ENCODE measurements at places on chromosomes 5 and 9. TPM values are rescaled to one million over a fixed set of nuclear protein-coding genes. Genes with fewer than 3 reads are reported as not detected.

The STPG3 gene
- total RNA-seq = 0.99 TPM

The FRRS1L gene
- total RNA-seq = not detected

The RASGEF1C gene
- not detected for total RNA-seq

The MSH3 gene
- 21.0 TPM for total RNA-seq

The CORO2A gene
- 0.92 TPM for total RNA-seq

The DEPDC1B gene
- 20.5 TPM for total RNA-seq

The MLANA gene
- not detected for total RNA-seq

The NRARP gene
- 12.9 TPM for total RNA-seq

The MARCOL gene
- total RNA-seq = not detected

The GAPT gene
- not detected for total RNA-seq

The INSL4 gene
- not detected for total RNA-seq

The KIF3A gene
- total RNA-seq = 44.2 TPM

The DOCK8 gene
- total RNA-seq = 121 TPM

The FBXO10 gene
- total RNA-seq = 2.7 TPM

The RC3H2 gene
- total RNA-seq = 39.7 TPM

The PCDHGA5 gene
- total RNA-seq = 0.19 TPM

The SHOC1 gene
- total RNA-seq = not detected

The SLC6A19 gene
- total RNA-seq = not detected

The RASGRF2 gene
- 21.1 TPM for total RNA-seq

The ARL10 gene
- 18.1 TPM for total RNA-seq

The KIF4B gene
- 0.07 TPM for total RNA-seq

The LCN6 gene
- total RNA-seq = not detected

The PCDHGB6 gene
- total RNA-seq = 0.14 TPM

The SYK gene
- 0.05 TPM for total RNA-seq

The SLC6A18 gene
- not detected for total RNA-seq

The SPAAR gene
- not detected for total RNA-seq

The EMB gene
- 56.3 TPM for total RNA-seq

The CCNI2 gene
- total RNA-seq = 42.7 TPM

The CDC42SE2 gene
- 96.2 TPM for total RNA-seq

The FUT7 gene
- total RNA-seq = 0.09 TPM

The C5 gene
- total RNA-seq = 1.5 TPM

The ARHGEF37 gene
- 1.5 TPM for total RNA-seq

The SLC22A4 gene
- total RNA-seq = 1.1 TPM

The CATSPER3 gene
- total RNA-seq = 0.64 TPM

The GTF3C4 gene
- 19.4 TPM for total RNA-seq

The STC2 gene
- 41.0 TPM for total RNA-seq

The ANKRD33B gene
- total RNA-seq = 21.7 TPM

The PURA gene
- total RNA-seq = 12.0 TPM

The LCN1 gene
- total RNA-seq = not detected

The PCDHGB4 gene
- total RNA-seq = 0.21 TPM

The SMIM33 gene
- 0.37 TPM for total RNA-seq

The PRDM9 gene
- total RNA-seq = not detected

The IGIP gene
- total RNA-seq = 2.8 TPM

The IFNA2 gene
- total RNA-seq = not detected

The DMRT2 gene
- 0.21 TPM for total RNA-seq

The QRFP gene
- not detected for total RNA-seq

The WDR31 gene
- 2.7 TPM for total RNA-seq

The HBEGF gene
- 21.9 TPM for total RNA-seq

The NSG2 gene
- total RNA-seq = not detected

The KCTD16 gene
- total RNA-seq = not detected

The FREM1 gene
- not detected for total RNA-seq

Measured in activated CD4-positive, alpha-beta T cell treated with anti-CD3 and anti-CD28 coated beads, Interleukin-2, amount 10 ng/mL, durations not matched to agents 24 days and 14 days (primary cell).